GM20000 (cell line): ENCODE measurements at places on chromosomes 7 and 10.

- no peak for DNase-seq
Observed at GRCh38 chr7:138837627-138838026, 39.6 kb upstream of the ATP6V0A4 start.

DNA sequence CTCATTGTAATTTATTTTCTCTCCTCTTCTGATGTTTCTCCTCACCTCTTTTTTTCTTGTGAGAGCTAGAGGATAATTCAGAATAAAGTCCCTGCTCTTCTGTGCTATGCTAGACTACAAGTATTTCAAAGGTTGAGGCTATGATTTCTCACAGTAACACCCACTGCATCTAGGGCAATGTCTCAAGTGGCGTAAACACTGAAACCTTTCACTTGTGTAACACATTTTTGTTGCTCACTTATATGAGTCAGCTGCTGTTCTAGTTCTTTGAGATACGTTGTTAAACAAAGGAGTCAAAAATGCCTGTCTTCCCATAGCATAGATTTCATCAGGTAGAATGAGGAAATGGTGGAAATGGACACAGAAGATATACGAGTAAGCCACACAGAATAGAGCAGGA lies 305.1 kb upstream of the PITRM1 start:
- DNase-seq: no peak

DNA sequence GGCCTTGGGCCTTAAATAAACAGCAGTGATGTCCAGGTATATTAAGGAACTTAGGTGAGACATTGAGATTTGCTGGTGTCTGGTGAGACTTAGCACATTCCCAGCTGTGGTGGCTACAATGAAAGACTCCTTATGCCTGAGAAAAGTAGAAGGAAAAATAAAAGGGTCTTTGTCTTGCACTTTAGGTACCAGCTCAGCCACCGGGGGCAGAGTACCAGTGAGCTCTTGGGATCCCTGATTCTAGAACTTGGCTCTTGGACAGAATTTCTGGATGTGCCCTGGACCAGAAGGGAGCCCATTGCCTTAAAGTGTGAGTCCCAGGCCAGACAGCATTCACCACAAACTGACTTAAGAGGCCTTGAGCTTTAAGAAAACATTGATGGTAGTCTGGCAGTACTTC lies 1038.7 kb downstream of the SORCS3 start:
- no peak for DNase-seq

GRCh38 chr7:110962374-110962773 lies 128.6 kb upstream of the LRRN3 start:
- no peak for DNase-seq

- DNase-seq: peak; percentile 22
Observed at GRCh38 chr10:128710098-128710797, 584.0 kb upstream of the MKI67 start.

- no peak for DNase-seq
Observed at GRCh38 chr7:522951-523314, 3.3 kb upstream of the PDGFA start.

GRCh38 chr10:129962031-129962871 lies 1.8 kb downstream of the EBF3 start:
- peak; percentile 39 for DNase-seq

- DNase-seq: no peak
Observed at GRCh38 chr10:26441491-26442214, 3.5 kb downstream of the APBB1IP start.

- DNase-seq: no peak
Observed at GRCh38 chr10:79226391-79227245, 120.7 kb upstream of the PPIF start.
